T follicular helper cell (primary cell): ENCODE measurements at places on chromosomes 16 and 17.

DNA sequence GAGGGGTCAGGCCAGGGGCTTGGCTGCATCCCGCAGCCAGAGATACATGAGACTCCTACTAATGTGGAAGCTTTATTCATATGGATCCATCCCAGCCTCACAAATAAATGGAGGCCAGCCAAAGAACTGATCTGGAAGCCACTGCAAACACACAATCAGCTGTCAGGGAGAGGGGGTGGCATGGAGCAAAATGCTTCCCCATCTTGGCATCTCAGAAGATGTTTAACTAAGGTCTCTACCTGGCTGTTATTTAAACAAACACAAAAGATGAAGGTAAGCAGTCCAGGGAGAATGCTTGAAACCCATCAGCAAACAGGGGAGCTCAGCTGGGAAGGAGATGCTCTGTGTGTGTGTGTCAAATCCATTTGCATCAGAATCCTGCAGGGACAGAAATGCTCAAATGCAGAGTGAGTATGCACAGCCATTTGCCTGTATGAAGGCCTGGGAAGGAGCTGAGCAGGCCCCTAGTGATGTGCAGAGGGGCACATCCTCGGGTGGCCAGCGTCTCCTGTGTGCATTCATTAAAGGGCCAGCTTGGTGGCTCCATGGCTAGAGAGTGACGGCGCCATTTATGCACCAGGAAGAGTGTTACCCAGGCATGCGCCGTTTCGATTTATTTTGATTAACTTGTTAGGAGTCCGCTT, 34.2 kb upstream of the IRX3 start:
- no peak for DNase-seq

- no peak for DNase-seq
Measured at GRCh38 chr16:30069611-30070462, 4.3 kb downstream of the ALDOA start.

GRCh38 chr16:87582216-87582965, 19.9 kb upstream of the JPH3 start:
- no peak for DNase-seq

GRCh38 chr17:55451758-55452138, 30.1 kb upstream of the MMD start:
- no peak for DNase-seq

- no peak for DNase-seq
Measured at GRCh38 chr17:1120596-1121441, 59.0 kb downstream of the ABR start.

- DNase-seq = no peak
Measured at GRCh38 chr16:69443927-69444631, 19.7 kb downstream of the CYB5B start.

GRCh38 chr16:66682271-66682670, 14.3 kb downstream of the CMTM4 start:
- no peak for DNase-seq

DNA sequence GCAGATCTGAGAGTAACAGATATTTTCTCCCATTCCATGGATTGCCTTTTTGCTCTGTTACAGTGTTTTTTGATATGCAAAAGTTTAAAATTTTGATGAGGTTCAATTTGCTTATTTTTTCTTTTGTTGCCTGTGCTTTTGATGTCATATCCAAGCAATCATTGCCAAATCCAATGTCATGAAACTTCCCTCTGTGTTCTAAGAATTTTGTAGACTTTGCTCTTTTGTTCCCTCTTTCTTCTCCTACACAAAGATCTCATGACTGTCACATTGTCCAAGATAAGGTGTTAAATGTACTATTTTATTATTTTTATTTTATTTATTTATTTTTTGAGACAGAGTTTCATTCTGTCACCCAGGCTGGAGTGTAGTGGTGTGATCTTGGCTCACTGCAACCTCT, 18.9 kb upstream of the KCNH6 start:
- no peak for DNase-seq
